ENCODE measurements at places on chromosomes 11 and 22.
A peak's percentile ranks its signal among the peaks of the same experiment; 100 is the strongest.

DNA sequence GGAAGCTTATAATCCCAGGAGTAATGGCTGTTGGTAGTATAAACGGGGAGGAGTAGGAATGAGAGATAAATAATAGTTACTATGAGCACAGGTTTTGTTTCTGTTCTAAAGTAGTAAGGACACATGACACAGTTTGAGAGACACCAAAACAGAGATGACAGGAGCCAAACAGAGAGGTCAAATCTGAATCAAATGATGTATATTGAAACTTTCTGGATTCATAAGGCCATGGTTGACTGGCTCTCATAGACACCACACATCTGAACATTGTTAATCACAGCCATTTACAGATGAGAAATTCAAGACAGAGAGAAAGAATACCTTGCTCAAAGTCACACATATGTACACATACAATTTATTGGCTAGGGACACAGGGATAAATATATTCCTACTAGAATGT lies 63.4 kb upstream of the UCP3 start:
- DNase-seq, result no peak

- peak; percentile 60 for DNase-seq
Observed at GRCh38 chr11:63592975-63593395, 21.2 kb downstream of the PLAAT3 start.

GRCh38 chr11:112260490-112260889 lies at the start of gene PLET1:
Gene PLET1 (minus strand): TSS chr11:112260860. CDS start chr11:112260589, 271 bp downstream.
- DNase-seq, result no peak

GRCh38 chr11:57982776-57983175 lies 40.9 kb upstream of the OR9Q1 start:
- DNase-seq, result no peak

GRCh38 chr22:38071421-38072321 lies 12.3 kb downstream of the SLC16A8 start:
- no peak for DNase-seq

DNA sequence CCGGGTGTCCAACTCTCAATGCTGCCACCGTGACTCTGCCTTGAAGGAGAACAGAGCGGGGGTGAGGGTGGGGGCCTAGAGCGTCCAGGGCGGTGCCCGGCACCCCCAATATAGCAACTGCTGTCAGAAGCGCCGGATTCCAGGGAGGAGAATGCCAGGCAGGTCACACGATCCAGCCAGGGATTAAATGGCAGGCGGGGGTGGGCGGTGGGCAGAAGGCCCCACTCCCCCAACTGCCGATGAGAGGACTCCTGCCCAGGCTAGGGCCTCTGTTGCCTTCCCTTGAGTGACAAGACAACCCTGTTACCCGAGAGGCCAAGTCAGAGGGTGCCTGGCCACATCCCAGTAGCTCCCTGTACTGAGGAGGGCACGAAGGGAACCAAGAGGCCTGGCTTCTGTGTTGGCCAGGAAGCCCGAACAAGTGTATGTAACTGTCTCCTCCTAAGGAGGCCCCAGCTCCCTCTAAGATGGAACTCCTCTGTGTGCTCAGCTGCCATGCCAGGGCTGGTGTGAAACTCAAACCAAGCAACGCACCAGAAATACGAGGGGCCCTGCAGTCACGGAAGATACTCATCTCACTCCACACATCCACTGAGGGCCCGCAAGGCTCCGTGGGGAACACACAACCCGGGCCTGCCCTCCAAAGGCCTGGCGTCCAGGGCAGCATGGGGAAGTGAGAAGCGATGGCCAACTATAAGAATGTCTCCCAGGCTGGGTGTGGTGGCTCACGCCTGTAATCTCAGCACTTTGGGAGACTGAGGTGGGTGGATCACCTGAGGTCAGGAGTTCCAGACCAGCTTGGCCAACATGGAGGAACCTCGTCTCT lies 3.0 kb downstream of the PACSIN3 start:
- DNase-seq, result no peak

DNA sequence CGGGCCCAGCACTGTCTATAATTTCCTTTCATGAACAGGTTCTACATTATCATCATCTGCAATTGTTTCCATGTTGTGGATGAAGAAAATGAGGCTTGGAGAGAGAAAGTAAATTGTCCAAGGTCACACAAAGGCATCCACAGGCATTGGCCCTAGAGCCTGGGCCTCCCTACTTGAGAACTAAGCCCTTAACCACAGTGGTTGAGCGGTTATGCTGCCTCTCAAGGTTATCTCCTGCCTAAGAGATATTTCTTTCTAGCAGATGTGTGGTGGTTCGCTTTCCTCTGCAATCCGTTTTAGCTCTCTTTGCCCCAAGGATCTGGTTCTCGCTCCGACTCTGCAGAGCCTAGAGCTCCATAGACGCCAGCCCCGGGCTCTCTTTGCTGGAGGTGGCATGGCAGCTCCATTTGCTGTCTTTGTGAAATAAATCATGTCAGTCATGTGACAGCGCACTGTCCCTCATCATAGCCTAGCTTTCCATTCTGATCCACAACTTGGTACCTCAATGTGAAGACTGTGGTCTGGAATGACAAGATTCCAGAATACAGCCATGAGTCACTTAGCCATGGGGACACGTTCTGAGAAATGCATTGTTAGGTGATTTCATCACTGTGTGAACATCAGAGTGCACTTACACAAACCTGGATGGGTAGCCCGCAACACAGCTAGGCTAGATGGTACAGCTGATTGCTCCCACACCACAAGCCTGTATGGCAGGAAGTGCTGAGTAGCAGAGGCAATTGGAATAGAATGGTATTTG lies 27.2 kb downstream of the RPS6KA4 start:
- DNase-seq, result no peak

GRCh38 chr22:17162731-17163130 lies 3.7 kb upstream of the HDHD5 start:
- DNase-seq, result no peak
